ENCODE measurements at places on chromosomes 6 and 20.
A peak's percentile ranks its signal among the peaks of the same experiment; 100 is the strongest.

GRCh38 chr20:59242714-59243626 is 57.4 kb upstream of the EDN3 start:
- DNase-seq: no peak

GRCh38 chr6:119609865-119610264 is 260.3 kb upstream of the MAN1A1 start:
- DNase-seq: no peak

DNA sequence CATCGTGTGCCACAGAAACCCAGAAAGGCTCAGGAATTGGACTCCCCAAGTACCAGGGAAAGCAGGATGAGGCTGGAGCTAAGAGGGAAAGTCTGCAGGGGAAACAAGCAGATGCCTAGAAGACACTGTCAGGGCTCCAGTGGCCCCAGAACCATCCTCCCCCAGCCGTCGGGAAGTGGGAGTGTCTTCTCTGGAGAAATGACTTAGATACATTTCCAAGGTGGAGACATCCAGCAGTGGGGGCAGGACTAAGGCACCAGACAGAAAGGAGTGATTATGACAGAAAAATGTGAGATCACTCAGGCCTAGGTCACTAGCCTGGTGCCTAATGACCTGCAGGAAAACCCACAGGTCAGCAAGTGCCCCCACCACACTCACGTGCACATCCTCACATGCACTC is 36.0 kb upstream of the VSX1 start:
- no peak for DNase-seq

DNA sequence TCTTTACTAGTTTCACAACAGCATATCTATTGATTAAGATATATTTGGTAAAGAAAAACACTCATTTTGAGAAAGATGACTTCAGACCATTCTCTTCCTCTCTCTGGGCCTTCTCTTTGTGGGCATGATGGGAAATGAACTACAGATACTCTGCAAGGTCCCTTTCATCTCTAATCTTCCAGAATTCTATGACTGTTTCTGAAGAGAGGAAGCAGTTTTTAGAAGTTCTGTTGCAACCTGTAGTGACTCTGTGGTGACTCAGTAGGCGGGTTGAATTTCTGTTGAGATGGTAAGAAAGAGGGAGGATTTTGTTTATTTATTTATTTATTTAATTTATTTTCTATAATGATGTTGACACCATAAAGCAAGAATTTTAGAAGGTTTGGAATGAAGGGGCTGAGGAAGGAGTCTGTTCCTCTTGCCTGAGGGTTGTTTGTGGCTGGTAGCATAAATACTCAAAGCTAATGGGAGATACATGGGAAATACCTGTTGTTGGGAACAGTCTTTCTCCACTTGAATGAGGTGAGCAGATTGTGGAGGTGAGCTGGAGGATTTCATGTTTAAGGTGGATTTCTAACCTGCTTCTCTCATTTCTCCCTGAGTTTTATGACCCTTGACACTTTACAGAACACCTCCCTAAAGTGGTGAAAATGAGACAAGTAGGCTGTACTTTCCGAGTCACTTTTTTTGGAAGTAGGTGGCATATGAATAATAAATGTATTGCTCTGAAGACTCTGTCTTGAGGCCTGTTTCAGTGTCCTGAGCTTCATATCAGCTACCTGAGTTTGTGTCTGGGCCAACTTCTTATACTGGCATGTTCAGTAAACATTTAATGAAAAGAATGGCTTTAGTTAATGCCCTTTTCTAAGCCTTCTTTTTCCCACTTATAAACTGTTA is 15.0 kb downstream of the ACSS2 start:
- peak; percentile 90 for DNase-seq

- DNase-seq: no peak
Observed at GRCh38 chr6:167347226-167347625, 22.3 kb downstream of the TTLL2 start.

DNA sequence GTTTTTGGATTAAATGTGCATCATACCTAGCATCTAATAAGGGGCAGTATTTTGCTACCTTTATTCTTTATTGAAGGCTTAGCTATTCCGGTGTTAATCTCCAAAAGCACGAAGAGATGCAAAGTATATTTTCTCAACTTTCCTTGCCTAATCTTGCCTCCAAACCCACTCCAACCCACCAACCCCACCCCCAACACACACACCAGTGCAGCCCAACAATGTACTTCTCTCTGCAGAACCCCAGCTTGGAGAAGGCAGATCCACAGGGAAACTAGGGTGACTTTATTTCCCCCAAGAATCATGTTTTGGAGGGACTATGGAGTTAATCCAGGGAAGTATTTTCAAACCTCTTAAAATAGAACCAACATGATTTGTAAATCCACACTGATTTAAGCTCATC is 73.6 kb downstream of the ZMYND8 start:
- DNase-seq: no peak

DNA sequence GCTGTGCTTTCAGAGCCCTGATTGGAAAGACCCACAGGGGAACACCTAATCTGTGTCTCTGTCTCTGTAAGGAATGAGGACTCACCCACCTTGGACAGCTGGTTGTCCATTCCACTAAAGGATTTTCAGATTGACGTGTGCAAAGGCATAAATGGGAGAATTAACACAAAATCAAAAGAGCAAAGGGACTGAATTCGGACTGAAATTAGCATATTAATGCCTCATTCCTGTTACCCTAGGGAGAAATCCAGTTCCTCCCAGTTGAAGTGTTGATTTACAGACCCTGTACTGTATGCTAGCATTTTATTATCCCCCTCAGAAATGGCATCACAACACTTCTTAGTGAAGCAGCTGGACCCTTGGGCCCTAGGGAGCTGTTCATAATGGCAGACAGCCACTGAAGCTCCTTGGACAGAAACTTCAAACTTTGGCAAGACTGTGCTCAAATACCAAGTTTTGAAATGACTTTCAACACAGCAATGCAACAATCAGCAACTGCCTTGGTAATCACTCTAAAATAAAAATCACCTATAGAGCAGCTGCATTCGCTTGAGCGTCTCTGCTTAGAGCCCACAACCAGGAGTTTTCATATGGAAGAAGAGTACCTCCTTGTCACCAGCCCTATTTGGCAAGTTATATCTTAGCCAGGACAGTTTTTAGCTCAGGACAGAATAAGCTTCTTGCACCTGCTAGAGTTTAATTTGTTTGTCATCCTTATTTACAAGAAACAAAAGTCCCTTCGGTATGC is 118.1 kb downstream of the TRDN start:
- DNase-seq: no peak

GRCh38 chr20:39142407-39143096 is 180.4 kb downstream of the DHX35 start:
- no peak for DNase-seq

- no peak for DNase-seq
Observed at GRCh38 chr20:8065691-8066090, 46.1 kb upstream of the TMX4 start.

DNA sequence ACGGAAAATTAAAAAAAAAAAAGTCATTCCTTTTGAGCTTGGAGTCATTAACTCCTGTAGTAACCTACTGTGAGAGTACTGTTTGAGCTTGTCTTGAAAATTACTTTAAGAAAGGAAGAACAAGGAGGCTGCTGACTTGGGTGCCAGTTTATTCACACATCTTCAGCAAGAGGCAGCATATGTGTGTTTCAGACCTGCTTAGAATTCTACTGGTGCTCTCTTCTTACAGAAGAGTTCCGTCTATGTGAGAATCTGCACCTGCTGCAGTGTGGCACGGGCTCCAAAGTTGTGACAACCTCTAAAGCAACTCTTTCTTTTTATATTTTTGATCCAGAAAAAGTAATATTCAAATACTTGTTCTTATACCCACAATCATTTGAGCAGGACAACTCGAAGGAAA is 117.4 kb upstream of the SOX4 start:
- no peak for DNase-seq

DNA sequence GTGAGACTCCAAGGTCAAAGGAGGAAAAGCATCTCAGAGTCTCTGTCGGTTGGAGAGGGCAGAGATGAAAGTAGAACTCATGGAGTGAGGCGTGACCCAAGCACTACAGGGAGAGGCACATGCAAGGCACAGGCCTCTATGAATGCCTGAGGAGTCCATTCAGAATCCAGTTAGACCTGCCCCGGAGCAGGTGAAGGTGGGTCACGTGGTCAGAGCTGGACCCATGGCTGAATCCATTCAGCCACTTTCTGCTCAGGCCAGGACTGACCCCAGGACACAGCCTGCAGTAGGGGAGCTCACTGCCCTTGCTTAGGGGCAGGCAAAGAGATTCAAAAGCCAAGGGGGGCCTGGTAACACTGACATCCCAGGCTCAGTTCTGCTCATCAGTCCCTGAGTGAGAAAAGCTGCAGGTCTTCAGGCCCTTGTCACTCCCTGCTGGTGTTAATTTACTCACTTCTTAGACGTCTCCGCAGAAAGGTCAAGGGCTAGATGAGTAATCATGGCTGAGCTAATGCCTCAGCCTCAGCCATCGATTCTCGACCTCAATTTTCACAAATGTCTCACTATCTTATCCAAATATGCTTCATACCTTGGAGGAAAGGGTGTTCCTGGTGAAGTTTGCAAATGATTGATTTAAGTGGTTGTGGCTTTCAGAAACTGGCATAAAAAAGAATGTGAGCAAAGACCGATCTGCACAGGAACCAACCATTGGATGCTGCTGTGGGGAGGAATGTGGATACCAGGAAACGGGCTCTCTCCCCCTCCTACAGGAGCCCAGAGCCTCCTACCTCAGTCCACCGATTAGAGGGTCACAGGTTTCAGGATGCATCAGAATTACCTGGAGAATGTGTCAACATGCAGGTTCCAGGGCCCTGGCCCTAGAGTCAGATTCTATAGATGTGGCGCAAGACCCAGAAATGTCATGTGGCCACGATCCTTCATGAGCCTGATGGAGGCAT is 584.4 kb downstream of the PTPRT start:
- DNase-seq: no peak

GRCh38 chr6:161305860-161306259 is 32.0 kb upstream of the AGPAT4 start:
- no peak for DNase-seq

GRCh38 chr6:52496631-52497030 is 76.5 kb downstream of the EFHC1 start:
- no peak for DNase-seq

- no peak for DNase-seq
Observed at GRCh38 chr6:8066108-8066507, 1.9 kb upstream of the BLOC1S5 start.

DNA sequence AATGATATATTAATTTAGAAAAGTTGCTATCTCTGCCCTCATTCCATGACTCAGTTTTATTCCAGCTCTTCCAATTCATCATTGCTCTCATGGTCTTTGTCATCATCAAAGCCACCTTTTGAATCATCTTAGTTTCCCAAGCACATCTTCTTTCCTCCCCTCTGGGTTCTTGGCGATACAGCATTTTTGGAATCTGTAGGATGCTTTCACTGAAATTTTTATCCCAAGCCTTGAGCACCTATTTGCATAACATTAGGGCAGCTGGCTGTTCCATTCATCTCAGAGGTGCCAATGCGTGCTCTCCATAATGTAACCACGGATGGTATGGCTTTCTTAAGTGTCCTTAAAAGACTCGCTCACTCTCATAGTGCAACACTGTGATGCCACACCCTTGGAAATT is 100.4 kb downstream of the SNX5 start:
- no peak for DNase-seq

DNA sequence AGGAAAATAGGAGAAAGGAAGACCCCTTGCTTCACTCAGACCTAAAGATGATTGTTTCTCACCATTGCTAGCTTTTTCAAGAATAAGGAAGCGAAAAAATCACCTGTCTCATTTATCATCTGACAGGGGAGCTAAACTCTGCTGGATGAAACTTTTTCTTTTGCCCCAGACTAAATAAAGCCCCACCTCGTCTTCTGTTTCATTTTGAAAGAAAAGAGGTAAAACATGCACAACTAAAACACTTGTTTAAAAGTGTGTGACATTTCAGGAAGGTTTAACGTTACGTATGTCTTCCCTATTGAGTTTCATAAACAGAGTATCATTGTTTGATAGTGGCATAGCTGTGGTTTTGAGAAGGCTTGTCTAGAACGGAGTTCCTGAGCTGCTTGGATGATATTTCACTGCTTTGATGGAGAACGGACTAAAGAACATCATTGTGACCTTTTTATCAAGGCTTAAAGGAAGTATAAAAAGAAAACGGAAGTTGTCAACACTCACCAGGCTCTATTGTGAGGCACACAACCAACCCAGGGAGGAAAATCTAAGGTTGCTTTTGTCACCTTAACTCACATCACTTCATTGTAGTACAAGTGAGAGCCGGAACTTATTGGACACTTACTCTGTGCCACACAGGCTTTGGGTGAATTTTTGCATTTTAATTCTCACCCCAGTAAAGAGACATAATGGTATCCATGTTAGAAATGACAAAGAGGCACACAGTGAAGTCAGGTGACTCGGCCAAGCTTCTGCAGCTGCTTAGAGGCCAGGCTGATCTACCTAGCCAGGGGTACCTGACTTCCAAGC is 29.5 kb downstream of the TSHZ2 start:
- no peak for DNase-seq

DNA sequence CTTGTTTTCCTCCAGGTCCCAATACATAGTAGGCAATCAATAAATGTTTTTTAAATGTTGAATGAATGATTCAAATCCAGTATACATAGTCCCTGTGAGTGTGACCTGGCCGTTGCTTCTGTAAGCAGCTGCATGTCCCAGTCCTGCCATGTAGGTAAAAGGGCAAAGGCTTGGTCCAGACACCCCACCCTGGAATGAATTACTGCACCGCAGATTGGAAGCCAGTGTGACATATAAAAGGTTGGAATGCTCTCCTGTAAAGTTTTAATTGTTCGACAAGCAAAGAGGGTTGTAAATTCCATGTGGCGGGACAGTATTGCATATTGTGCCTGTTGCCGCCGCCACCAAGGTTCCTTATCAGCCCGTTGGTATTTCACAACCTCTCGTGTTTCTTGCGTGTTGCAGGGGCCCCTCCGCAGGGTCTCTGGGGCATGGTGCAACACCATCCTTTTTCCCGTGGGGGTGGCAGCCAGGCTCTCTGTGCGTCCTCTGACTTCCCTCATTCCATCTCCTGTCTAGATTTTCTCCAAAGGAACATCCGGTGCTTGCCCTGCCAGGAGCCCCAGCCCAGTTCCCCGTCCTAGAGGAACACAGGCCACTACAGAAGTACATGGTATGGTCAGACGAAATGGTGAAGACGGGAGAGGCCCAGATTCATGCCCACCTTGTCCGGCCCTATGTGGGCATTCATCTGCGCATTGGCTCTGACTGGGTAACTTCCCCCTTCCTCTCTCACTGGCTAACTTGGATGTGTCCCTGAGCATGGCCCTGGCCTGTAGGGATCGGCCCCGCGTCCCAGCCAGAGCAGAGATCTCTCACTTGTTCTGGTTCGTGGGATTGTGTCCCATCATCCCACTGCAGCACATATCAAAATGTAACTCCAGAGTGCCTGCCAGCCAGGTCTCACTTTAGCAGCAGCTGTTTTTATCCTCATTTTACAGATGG is 20.3 kb downstream of the POFUT1 start:
- no peak for DNase-seq

DNA sequence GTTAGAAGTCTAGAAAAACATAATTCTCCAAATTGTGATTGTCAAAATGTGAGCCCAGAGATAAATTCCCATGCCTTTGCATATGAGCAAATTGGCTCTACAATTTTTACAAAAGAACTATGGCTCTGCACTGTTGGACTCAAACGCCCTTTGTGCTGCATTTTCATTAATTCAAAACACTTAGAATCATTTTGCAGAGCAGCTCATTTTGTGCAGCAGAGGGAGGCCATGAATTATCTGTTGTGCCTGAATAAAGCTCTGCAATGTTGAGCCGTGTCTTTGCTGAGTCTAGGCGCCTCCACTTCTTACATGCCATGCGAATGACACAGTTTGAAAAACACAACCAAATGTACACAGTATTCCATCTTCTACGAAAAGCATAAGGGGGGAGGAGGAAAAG is 230.2 kb downstream of the PRKN start:
- DNase-seq: no peak

- DNase-seq: no peak
Observed at GRCh38 chr6:15344192-15344519, 98.3 kb downstream of the JARID2 start.

GRCh38 chr6:123000244-123000770 is 4.3 kb downstream of the CLVS2 start:
- DNase-seq: no peak
